Thymus (tissue), 14 donors: ENCODE measurements at places on chromosomes 11 and 22. TPM values are rescaled to one million over a fixed set of nuclear protein-coding genes. Genes with fewer than 3 reads are reported as not detected.

DNA sequence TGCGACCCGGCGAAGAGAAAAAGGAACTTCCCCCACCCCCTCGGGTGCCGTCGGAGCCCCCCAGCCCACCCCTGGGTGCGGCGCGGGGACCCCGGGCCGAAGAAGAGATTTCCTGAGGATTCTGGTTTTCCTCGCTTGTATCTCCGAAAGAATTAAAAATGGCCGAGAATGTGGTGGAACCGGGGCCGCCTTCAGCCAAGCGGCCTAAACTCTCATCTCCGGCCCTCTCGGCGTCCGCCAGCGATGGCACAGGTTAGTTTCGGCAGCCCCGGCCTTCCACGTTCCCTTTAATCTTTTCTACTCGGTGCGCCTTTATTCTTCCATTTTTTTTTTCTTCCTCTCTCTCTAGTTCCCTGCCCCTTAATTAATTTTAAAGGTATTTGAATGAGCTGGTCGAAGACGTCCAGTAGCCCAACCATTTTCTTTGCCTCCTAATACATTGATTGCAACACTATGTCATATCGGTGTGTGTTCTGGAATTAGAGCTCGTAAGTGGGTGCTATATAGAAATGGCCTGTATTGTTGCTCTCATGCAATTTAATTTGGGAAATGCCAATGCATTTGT, 537 bp downstream of the EP300 start:
- no peak for DNase-seq

DNA sequence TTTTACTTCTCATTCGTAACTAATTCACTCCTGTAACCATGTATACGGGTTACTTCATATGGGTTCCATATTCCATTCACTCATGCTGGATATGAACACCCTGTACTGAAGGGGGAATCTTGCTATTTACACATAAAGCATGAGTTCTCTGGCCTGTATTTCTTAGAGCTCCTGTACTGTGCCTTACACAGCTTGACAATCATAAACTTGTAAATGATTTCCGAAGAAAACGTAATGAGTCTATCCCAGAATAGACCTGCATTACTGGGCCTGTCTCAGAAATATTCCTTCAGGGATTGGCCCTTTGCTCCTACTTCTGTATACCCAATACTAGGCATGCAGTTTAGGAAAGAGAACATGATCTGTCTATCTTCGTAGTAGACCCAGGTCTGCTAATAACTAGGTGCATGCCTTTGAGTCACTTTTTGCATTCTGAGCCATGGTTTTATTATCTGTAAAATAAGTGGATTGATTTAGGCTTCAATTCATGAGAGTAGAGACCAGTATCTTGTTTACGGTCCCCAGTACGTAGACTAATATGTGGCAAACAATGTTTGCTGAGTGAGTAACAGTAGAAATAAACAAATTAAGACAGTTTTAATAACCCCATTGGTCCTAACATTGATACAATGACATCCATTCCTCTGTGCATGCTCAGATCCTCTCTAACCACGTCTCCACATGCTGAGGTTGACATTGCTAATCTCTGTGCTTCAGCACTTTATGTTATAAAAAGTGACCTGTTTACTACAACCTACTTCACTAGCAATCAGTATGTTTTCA, 1.2 kb downstream of the CCDC34 start:
- no peak for DNase-seq

GRCh38 chr11:47148903-47149531, 27.7 kb downstream of the ARFGAP2 start:
- DNase-seq: no peak

- no peak for DNase-seq
Measured at GRCh38 chr11:44305470-44306051, 4.4 kb downstream of the ALX4 start.

DNA sequence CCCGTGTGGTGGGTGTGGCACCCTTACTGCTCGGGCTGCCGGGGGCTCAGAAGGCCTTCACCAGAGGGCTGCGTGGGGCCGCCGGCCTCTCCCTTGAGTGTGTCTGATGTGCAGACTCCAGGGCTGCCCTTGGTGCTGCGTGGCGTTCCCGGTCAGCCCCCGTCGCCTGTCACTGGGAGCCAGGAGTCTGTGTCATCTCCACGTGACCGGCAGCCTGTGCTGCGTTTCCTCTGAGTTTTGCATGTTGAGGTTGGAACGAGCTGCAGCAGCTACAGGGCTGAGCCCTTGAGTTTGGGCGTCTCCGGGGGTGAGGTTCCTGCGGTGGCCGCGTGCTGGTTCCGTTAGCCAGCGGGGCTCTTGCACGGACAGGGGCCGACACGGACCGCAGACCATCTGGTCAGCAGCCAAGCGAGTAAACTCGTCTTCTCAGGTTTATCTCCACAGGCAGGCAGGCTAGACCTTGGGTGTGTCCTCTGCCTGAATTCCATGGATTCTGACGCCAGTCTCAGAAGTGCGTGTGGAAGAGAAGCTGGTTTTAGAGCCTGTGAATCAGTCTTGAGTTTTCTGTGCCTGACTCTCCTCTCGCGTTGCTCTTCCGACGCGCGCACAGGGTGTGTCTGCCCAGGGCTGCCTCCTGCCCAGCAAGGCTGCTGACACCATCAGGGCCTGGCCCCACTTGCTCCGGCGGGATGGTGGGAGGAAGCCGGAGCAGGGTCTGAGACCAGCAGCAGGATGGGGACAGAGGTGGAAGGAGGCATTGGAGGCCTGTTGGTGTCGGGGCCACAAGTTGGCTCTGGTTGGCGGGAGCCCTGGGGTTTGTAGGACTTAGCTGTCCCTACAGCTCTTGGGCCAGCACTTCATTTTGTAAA, 10.5 kb downstream of the PTDSS2 start:
- DNase-seq: no peak

GRCh38 chr11:130402570-130402969, 25.8 kb downstream of the ADAMTS8 start:
- DNase-seq: no peak

- DNase-seq: no peak
Measured at GRCh38 chr22:48382197-48382596, 1445.5 kb downstream of the BRD1 start.

DNA sequence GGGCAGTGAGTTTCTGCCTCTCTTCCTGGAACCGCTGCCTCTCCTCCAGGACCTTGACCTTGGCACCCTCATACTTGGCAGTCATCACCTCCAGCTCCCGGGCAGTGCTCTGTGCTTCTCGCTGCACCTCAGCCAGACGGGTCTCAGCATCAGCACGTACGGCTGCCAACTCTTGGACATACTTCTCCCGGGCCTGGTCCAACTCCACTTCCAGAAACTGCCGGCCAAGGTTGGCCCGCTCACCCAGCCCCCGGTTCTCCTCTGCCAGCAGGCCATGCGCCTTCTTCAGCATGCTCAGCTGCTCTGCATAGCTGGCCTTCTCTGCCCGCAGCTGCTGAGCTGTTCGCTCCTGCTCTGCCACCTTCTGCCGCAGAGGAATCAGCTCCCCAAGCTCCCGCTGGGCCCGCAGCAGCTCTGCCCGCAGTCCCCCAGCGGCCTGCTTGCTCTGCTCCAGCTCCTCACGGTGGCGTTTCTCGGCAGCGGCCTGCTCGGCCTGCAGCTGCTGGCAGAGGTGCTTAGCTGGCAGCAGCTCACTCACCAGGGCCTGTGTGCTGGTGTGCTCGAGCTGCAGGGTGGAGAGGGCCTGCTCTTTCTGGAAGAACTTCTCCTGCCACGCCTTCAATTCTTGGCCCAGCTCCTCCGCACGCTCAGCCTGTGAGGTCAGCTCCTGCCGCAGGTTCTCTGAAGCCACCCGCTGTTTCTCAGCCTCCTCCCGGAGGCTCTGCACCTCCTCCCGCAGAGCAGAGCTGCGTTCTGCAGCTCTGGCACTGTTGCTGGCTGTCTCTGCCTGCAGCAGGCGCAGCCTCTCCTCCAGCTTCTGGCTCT, 14.4 kb downstream of the IL18BP start:
- DNase-seq: no peak

GRCh38 chr11:14967581-14968243, 4.4 kb downstream of the CALCA start:
- no peak for DNase-seq

DNA sequence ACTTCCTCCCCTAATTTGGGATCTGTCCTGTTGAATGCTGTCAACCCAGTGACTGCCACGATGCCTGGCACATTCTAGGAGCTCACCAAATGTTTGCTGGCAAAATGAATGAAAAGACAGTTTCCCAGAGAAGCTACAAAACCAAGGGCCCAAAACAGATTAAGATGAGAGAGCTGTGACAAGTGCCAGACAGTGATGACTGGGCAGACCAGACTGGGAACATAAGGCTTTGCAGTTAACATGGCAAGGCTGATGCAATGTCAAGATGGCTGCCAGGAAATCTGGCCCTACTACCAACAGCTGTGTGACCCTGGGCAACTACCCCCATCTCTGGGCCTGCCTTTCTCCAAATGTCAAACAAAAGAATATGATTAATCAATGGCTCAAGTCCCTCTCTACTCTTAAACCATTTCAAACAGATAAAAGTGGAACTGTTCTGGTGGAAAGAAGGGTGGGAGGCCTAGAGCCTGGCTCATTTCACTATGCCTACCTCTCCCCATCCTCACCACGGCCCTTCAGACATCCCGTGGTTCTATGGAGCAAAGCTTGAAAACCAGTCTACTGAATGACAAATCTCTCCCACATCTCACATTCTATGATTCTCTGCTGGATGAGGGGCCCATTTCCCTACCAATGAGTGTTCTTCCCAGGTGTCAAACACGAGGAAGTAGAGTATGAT, 12.8 kb downstream of the AP1B1 start:
- DNase-seq: no peak

DNA sequence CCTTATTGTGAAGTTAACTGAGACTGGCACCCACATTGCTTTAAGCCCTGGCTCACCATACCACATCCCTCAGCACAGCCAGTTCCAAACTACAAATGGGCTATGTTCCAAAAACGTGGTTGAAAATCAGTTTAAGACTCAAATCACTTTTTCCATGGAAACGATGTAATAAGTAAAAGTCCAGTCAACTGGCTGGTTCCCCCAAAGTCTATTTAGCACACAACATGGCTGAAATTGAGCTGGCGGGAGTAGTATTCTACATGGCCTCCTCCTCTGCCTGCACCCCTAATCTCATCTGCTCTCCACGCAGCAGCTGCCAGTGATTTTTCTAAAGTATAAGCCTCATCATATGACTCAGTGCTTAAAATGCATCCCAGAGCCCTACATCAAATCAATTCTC, 40.9 kb upstream of the BIRC3 start:
- no peak for DNase-seq

- DNase-seq: no peak
Measured at GRCh38 chr11:102733232-102733875, 8.6 kb upstream of the MMP8 start.

DNA sequence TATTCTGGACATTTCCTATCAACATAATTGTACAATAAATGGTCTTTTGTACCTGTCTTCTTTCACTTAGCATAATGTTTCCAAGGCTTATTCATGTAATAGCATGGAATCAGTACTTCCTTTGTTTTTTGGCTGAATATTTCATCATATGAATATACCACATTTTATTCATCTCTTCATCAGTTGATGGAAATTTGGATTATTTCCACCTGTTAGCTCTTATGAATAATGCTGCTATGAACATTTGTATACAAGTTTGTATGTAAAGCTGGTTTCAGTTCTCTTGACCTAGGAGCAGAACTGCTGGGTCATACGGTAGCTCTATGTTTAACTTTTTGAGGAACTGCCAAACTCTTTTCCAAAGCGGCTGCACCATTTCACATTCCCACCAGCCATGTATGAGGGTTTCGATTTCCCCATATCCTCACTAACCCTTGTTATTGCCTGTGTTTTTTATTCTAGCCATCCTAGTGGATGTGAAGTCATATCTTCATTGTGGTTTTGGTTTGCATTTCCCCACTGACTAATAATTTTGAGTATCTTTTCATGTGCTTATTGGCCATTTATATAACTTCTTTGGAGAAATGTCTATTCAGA, 20.9 kb downstream of the EXT2 start:
- no peak for DNase-seq

Gene SYT9
- 0.07 TPM for polyA plus RNA-seq

Gene MIAT
- polyA plus RNA-seq: 2.9 TPM
